GM18507 (cell line): ENCODE measurements at places on chromosomes 1 and 21.

- DNase-seq: no peak
These were observed 55.5 kb upstream of the FOXO6 start for GRCh38 chr1:41305576-41306363.

DNA sequence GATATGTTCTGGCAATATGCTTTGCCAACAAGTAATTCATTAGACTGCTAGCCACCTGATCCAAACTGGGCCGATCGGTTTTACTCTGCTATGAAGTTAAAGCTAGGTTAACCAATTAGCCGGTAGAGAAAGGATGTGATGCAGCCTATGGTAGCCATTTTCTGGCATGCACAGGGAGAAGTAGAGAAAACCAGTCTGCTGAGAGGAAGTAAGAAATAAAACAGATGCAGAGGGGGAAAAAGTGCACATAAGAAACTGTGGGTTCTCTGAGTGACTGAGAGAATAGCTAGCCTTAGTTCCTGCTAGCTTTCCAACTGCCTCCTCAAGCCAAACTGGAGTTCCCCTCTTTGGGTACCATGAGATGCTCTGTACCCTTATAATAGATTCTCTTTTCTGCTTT is 52.8 kb downstream of the ARID4B start:
- peak; percentile 18 for DNase-seq

- DNase-seq: no peak
These were observed 79.9 kb downstream of the LACTBL1 start for GRCh38 chr1:22892789-22893188.

- DNase-seq: no peak
These were observed 119.0 kb upstream of the UBE2U start for GRCh38 chr1:64084451-64084850.

DNA sequence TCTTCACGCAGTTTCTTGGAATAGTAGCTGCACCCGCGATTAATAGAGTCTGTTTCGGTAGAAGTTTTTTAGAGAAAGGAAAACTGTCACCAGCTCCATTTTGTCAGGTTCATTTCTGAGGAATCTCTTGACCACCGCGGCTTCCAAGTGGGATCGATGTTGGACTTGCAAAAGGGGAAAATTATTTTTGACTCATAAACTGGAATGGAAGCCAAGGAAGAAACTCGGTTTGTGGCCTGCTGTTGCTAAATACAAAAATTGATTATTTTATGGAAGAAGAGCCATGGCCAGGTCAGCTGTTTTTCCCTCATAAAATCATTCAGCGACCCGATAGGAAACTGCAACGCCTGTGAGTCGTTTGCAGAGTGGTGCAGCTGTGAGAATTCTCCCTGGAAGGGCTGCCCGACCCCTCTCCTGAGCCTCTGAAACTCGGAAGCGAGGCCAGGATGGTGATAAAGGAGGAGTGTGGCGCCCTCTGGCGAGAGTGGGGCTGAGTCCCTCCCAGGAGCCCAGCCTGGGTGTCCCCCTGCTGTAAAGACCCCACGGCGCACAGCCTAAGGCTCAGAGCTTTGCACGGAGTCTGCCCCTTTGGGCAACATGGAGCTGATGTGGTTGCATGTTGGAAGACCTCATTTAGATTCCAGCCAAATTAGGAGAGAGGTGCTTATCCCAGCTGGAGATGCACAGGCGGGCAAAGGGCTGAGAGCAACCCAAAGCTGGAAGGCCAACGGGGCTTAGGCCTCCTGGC is 83.6 kb upstream of the SLC25A33 start:
- peak; percentile 48 for DNase-seq

DNA sequence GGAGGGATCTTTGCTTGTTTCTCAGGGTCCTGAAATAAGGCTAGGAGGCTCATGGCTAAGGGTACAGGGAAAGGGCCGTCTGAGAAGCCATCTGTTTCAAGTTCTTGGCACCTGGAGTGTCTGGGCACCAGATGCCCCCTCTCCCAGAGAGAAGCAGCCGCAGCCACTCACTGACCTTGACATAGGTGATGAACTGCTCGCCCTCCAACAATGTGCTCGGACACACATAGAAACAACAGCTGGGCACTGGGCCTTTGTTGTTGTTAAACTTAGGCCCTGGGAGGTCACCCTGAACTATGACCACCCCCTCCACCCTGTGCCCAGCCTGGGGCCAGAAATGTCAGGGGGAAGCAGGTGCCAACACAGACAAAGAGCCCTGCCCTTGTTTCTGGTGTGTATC is 9.2 kb upstream of the TNNI1 start:
- DNase-seq: no peak

GRCh38 chr1:119034359-119034758 is 46.2 kb upstream of the TBX15 start:
- no peak for DNase-seq

DNA sequence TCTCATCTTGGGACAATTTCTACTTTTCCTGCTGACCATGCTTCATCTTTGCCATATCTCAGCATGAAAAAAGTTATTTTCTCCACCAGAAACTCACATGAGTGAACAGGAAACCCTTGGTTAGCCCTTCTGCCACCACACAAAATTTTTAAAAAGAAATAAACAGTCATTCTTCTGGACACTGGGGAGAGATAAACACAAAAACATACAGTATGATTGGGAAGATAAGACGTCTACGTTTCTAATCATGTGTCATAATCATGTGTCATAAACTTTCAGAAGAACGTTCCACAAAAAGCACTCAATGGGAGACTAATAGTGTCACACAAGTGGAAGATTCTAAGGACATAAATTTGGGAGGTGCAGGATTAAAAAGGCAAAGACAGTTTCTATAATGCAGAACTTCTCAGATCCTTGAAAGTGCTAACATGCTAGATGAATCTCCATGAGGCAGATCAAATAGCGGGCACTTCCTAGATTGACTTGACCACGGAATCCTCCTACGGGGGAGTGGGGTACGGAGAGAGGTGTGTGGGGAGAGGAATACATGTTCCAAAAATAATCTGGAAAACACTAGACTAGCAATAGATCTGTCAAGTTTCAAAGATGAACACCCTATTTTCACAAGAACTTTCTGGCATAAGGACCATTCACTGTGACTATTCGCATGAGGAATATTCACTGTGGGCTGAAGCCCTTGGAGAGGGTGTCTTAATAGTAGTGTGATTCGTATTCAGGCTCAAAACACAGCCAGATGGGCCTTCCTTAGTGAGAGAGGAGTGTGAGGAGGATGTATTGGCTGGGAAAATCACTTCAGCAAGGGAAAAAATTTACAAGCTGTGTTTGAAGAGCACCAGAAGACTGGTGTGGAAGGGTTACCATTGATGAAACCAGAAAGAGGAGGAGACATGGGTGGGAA is 206.7 kb downstream of the SETD4 start:
- no peak for DNase-seq

GRCh38 chr1:109912873-109913272 is 2.2 kb downstream of the CSF1 start:
- DNase-seq: no peak

GRCh38 chr1:113662101-113662500 is 97.2 kb downstream of the PHTF1 start:
- no peak for DNase-seq

- no peak for DNase-seq
These were observed 12.4 kb downstream of the TNFRSF8 start for GRCh38 chr1:12075195-12076114.
